Fibroblast of the conjunctiva (primary cell): ENCODE measurements at places on chromosomes 3 and 15.

GRCh38 chr3:50154840-50155490 lies at the start of gene SEMA3F:
Gene SEMA3F, plus strand, starts transcription at chr3:50155324. Its CDS starts 4,299 bp downstream, at chr3:50159623.
- DNase-seq: no peak

DNA sequence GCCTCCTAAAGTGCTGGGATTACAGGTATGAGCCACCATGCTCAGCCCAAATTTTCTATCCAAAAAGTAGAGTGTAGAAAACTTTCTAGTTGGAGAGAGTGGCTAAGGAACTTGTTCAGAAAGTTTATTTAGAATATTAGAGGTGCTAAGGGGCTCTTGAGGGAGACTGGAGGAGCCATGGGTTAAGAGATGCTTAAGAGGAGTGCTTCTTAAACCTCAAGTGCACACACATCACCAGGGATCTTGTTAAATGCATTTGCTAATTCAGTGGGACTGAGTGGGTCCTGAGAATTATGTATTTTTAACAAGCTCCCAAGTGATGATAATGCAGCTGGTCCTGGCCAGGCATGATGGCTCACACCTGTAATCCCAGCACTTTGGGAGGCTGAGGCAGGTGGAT lies 29.7 kb upstream of the SLMAP start:
- no peak for DNase-seq

GRCh38 chr3:135449046-135449445 lies 516.5 kb upstream of the PPP2R3A start:
- DNase-seq: no peak

- no peak for DNase-seq
Measured at GRCh38 chr3:127629467-127630403, 750 bp downstream of the PODXL2 start.

GRCh38 chr3:184145111-184145524 lies 10.0 kb downstream of the EIF2B5 start:
- no peak for DNase-seq

- DNase-seq: no peak
Measured at GRCh38 chr3:46212101-46212500, 4.0 kb upstream of the CCR1 start.

DNA sequence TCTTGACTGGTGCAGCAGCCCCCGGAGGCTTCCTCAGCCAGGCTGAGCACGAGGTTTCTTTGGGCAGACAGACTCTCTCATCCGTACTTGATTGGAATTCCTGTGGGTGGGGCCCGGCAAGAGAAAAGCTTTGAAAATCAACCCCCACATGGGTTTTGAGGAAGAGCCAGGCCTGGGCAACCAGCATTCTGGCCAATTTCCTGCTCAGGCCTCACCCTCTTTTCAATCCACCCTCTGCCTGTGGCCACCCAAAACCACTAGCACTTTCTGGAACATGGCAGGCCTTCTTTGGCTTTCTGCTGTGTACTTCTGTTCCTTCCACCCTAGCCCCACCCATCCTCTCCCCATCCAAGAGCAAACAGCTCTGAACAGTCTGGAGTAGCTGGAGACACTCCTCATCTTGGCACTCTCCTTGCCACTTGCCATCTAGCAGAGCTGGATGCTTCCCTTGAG lies 5.9 kb downstream of the MYO5C start:
- no peak for DNase-seq

- DNase-seq: no peak
Measured at GRCh38 chr3:44999782-45000181, 23.7 kb downstream of the EXOSC7 start.

DNA sequence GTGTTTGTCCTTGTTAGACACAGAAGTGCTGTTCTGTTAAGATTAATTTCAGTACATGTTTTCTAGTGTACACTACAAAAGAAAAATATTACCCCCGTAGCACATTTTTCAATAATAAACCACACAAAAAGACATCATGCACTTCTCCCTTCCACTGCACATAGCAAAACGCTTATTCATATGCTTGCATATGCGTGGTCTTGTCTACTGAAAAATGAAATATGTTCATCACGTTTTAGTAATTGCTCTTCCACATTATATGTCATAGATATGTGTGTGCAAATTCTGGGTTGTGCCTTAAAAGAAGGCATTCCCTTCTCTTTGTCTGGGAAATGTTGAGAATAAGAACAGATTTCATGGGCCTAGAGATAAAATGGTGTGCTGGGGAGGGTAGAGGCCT lies 353.9 kb downstream of the NSUN3 start:
- DNase-seq: no peak

DNA sequence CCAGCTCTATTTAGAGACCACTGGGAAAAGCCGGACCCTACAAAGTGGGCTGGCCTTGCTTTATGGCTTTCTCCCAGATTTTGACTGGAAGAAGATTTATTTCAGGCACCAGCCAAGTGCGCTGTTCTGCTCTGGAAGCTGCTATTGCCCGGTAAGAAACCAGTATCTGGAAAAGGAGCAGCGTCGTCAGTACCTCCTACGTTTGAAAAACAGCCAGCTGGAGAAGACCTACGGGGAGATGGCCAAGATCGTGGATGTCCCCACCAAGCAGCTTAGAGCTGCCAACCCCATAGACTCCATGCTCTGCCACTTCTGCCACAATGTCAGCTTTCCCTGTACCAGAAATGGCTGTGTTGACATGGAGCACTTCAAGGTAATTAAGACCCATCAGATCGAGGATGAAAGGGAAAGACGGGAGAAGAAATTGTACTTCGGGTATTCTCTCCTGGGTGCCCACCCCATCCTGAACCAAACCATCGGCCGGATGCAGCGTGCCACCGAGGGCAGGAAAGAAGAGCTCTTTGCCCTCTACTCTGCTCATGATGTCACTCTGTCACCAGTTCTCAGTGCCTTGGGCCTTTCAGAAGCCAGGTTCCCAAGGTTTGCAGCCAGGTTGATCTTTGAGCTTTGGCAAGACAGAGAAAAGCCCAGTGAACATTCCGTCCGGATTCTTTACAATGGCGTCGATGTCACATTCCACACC lies 60.9 kb downstream of the PXYLP1 start:
- DNase-seq: no peak

GRCh38 chr15:85276508-85276907 lies 103.9 kb upstream of the AKAP13 start:
- DNase-seq: no peak

DNA sequence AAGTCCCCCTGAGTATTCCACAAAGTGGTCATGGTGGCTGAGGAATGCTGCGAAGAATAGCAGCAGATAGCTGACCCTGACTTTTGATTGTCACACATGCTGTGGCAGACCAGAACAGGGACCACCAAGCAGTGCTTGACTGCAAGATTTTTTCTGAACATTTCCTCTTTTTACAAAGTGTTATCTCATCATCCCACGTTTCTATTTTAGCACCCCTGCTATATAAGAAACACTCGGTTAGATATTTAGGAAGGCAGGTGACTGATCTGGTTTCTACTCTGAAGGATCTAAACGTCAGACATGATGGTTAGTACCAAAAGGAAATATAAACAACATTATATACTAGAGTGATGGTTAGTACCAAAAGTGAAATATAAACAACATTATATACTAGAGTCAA lies 9.1 kb downstream of the SLC25A26 start:
- no peak for DNase-seq

DNA sequence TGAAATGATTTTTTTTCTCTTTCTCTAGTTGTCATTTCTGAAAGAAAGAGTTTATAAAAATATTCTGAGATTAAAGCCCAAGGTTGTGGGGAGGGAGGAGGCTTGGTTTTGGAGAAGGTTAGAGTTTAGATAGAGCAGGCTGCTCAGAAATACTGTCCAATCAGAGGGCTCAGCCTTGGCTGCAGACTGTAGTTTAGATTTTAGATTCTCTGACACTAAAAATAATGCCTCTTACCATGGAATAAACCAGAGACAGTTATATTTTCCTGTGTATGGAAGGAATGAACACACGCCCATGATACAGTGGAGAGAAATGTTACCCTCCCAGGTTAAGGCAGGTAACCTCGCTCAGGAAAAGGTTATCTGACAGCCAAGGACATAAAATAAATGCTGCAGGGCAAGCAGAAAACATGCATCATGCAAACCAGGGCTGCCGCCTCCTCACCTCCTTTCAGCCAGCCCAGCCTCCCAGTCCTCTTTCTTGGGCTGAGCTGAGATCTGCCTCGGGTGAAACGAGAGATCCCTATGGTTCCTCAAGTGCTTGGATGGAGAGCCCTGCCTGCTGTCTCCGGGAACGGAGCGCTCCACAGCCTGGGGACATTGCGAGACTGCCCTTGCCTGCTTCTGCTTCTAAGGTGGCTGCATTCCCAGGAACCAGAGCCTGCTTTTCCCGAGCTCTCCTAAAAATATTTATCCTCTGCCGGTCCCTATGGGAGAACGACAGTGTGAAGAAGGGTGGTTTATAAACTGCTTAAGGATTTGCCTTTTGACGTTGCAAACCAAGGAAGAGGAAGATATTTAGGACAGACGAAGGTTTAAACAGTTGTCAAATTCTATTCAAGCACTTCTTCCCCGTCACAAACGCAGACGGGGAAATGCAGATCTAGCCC lies 848 bp downstream of the NCEH1 start:
- no peak for DNase-seq

DNA sequence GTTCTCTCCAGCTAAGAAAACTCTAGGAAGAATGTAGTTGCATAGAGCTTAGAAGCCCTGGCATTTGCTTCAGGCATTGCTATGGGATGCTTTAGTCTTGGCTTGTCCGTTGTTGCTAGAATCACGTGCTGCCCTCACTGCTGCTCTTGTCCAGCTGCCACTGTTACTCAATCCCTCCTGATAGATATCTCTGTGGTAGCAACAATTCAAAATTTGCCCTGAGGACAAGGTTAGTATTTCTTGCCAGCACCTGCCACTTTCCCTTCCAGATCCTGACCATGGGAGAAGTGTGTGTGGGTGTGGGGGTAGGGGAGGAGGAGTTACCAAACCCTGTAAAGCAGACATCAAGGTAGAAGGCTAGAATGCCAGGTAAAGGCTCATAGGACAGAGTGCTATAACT lies 113.8 kb downstream of the PPM1L start:
- DNase-seq: peak; percentile 6

DNA sequence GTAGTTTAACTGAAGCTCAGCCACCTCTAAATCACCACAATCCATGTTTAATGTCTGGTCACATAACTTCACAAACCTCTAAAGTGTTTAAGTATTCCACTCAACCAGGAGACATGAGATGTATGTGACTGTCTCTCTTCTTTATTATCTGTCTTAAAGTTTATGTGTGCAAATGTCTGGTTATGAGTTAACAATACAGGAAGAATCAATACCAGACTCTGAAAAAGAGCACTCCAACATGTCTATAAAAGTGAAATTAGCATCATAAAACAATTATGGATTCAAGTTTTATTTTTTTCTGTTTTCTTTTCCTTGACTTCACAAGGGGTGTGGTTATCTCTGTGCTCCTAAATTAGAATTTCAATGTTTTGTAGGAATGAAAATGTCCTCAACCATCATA lies 44.8 kb upstream of the AGBL1 start:
- DNase-seq: no peak

DNA sequence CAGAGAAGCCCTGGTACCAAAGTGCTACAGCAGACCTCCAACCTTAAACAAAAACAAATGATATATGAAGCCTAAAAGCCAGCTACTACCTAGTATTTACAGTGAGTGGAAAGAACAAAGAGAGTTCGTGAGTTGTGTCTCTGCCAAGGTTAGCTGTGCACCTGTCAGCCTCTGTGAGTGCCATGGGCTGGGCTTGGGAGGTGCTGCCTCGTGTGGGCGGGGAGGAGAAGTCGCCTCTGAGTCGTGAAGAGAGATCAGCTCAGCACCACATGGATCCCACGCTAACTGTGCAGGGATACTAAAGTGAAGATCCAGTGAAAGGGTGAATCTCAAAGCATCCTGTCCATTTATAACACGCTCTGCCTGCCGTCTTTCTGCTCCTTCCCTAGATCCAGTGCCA lies 101.9 kb downstream of the CHDH start:
- no peak for DNase-seq

DNA sequence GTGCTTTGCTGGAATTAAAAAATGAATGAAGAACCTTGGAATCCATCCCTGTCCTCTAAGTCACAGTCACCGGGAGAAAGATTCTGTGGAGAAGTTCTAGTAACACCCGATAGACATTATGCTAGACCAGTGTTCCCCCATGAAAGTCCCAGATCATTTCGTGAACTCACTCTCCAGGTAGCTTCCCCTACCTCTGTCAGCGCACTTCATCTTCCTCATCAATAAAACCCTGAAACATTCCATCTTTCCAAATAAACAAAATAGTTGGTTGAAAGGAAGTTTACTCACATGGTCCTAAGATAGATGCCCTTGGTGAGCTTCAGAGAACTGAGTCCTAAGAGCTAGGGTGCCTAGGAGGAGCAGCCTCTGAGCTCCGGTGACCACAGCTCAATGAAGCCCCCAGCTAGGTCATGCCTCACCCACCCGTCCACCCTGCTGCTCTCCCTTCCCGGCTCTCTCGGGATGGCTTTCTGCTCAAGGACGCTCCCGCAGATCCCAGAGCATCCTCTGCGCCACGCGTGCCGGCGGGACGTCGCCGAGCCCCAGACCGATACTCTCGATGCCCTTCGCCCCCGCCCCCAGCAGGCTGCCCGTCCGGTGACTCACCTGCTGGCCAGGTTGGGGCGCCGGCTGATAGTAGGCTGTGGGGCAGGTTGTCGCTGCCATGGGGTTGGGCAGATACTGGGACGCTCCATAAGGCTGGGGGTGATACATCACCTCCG lies 776 bp downstream of the VGLL3 start:
- no peak for DNase-seq

DNA sequence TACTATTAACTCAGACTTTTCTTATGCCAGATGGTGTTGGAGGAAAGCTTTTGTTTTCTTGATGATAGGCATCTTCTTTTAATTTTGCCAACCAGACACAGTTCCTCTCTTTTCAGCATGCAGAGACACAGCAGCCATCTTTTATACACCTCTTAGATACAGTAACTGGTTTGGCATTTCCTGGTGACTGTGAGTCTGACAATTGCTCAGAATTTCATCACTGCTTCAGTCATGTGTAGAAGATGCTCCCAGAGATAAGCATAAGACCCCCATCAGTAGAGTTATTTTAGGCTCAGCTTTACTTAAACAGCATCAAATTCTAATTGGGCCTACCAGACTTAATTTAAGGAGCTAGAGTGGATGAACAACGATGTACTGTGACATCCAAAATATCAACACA lies 779.0 kb downstream of the SQOR start:
- no peak for DNase-seq

- DNase-seq: peak; percentile 56
Measured at GRCh38 chr15:62920682-62921502, 121.7 kb upstream of the TPM1 start.

DNA sequence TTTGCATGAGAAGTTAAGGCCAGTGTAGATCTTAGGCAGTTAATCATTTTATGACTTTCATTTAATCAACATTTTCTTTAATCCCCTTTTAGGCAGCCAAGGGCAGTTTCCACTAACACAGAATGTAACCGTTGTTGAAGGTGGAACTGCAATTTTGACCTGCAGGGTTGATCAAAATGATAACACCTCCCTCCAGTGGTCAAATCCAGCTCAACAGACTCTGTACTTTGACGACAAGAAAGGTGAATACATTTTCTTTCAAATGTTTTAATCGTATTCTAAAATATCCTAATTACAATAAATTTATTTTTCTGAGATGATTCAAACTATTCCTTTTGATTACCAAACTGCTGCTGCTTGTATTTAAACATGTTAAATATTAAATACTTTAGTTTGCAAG lies 843.2 kb downstream of the CADM2 start:
- DNase-seq: no peak
